ENCODE measurements at places on chromosomes 16 and 17.
A peak's percentile ranks its signal among the peaks of the same experiment; 100 is the strongest.

DNA sequence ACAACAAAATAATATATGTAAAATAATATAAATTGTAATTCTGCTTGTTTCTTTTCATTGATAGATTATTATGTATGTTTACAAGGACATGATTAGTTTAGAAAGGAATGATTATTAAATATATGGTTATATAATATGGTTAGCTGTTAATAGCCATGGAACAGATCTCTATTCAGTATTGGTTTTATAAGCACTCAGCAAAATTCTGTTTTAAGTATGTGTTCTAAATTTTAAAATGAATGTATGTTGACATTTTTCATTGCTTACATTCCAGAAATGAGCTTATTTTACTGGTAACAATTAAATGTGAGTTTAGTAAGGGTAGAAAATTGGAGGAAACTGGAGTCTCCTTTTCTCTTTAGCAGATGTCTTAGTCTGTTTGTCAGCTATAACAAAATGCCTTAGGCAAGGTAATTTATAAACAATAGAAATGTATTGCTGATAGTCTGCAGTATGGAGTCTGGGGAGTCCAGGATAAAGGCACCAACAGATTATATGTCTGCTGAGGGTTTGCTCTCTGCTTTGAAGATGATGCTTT lies 45.4 kb downstream of the NFAT5 start:
- DNase-seq, result no peak

- DNase-seq, result peak; percentile 52
These were observed 20.7 kb downstream of the TRAP1 start for GRCh38 chr16:3696425-3697218.

GRCh38 chr16:55671206-55671973 lies 15.6 kb downstream of the SLC6A2 start:
- DNase-seq, result no peak

GRCh38 chr17:18217412-18218015 lies 7.9 kb upstream of the LLGL1 start:
- DNase-seq, result peak; percentile 51

DNA sequence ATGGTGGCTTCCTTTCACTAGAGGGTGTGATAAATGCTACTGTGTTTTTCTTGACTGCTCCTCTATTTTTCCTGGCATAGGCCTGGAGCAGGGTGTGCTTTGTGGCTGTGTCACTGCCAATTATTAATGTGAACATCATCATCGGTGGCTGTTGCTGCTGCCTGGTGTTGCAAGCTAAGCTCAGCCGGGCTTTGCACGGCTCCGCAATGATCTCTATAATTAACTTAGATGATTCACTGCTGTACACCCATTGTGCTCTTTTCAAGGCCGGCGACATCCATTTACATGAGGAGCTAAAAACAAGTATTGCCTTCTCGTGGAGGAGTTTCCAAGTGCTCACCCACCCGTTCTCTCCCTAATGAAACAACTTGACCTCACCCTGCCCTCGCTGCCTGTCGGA lies 160.1 kb upstream of the IRX3 start:
- DNase-seq, result peak; percentile 83

GRCh38 chr17:21293831-21294210 lies 9.3 kb downstream of the MAP2K3 start:
- no peak for DNase-seq

GRCh38 chr17:77846531-77847085 lies 111.9 kb upstream of the TNRC6C start:
- DNase-seq, result no peak

DNA sequence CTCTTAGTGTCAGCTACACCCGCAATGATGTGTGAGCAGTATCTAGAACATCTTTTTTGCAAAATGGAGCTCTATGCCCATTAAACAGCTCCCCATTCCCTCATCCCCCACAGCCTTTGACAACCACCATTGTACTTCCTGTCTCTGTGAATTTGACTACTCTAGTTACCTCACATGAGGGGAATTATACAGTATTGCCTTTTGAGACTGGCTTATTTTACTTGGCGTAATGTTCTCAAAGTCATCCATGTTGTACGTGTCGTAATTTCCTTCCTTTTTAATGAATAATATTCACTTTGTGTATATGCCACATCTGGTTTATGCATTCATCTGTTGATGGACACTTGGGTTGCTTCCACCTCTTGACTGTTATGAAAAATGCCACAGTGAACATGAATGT lies 23.2 kb upstream of the CCL22 start:
- no peak for DNase-seq

DNA sequence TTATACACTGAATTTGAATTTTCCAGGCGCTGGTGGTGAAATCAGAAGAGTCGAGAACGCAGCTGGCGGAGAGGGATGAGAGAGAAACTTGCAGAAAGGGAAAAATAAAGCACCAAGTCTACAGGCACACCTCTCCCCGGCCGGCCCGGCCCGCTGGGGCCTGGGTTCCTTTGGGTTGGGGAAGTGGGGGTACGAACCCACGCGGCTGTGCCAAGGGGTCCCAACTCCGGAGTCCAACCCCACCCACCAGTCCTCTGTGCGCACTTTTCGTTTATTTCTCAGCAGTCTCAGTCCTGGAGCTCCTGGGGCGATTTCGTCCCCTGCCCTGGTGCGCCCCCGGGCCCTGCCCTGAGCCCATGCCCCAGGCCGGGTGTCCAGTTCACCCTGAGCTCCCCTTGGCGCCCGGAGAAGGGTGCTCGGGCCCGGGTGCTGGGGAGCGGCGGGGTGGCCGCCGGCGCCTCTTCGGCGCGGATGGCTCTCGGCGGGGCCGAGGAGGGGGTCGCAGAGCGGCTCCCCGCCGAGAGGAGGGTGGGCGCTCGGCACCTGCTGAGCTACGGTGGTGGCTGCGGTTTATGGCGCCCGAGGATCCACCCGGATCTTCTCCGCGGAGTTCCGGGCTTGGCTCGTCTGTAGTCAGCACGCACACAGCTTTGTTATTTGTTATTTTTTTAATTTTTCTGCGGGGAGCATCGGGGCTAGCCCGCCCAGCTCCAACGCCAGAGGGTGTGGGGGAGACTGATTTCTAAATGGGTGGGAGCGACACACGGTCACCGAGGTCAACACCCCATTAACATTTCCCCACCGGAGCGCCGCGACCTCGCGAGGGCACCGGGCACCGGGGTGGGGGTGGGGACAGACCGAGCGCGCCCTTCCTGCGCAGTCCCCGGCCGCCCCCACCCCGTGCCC lies 15.7 kb upstream of the CBX8 start:
- no peak for DNase-seq

GRCh38 chr16:26133416-26134093 lies 441.8 kb downstream of the HS3ST4 start:
- no peak for DNase-seq

All from H4 (cell line).